ENCODE measurements at places on chromosomes 6 and 20.
A peak's percentile ranks its signal among the peaks of the same experiment; 100 is the strongest.

DNA sequence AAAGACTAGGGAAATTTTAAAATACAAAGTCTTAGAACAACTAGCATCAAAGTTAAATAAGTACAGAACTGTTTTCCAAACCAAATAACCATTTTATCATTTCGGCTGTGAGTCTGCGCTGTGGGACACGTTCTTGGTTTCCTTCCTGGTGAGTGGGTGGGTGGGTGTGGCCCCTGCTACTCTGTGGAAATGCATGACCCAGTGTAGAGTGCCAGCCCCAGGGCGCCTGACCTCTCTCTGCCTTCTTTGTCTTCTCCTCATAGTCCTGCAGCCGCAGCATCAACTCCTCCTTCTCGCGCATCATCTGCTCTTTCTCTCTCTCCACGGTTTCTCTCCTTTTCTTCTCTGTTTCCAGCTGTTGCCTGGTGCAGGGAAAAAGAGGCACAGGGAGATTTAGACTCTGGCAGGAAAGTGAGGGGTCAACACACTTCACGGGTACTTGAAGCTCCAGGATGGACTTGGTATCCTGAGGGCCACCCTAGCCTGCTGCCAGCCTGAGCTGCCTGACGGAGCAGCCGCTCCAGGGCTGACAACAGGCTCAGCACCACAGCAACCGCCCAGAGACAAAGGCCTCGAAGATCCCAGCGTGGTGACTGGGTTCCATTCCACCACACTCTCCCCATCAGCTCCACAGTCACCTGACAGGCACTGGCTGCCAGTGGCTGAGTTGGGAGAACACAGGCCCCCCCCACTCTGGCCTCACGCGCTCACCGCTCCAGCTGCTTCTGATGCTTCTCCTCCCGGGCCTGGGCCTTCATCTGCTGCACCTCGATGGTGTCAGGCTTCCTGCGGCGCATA is 48.4 kb downstream of the EZR start:
- no peak for DNase-seq

DNA sequence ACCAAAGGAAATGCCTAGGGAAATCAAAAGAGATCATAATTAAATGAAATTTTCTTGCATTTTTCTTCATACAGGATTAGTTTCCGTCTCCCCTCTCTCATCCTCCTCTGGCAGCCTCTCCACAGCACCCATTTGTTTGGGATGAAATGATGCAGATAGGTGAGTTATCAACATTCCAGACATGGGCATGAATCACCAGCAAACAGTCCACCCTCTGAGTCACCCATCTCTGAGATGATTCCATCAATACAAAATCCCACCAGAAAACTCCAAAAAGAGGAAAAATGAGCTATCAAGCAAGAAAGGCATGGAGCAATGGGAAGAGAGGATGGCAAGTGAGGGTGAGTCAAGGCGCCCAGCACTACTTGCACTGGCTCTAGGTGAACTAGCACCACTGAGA is 11.4 kb downstream of the MC3R start:
- DNase-seq, result no peak

DNA sequence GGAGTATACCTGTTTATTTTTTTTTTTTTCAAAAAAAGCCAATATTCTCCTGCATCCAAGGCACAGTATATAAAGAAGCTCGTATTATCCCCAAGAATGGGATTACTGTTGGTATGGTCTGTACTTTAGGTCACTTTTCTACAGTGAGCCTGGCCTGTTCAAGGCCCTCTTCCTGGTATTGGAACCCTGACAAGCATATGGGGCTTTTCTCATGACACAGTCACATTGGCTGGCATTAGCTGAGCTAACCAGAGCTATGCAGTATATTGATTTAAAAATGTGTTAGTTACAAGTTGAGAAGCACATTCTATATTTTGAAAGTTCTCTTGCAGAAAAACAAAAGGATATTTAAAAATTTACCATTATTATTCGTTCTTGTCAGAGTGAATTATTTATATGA is 48.0 kb downstream of the MCHR2 start:
- DNase-seq, result no peak

DNA sequence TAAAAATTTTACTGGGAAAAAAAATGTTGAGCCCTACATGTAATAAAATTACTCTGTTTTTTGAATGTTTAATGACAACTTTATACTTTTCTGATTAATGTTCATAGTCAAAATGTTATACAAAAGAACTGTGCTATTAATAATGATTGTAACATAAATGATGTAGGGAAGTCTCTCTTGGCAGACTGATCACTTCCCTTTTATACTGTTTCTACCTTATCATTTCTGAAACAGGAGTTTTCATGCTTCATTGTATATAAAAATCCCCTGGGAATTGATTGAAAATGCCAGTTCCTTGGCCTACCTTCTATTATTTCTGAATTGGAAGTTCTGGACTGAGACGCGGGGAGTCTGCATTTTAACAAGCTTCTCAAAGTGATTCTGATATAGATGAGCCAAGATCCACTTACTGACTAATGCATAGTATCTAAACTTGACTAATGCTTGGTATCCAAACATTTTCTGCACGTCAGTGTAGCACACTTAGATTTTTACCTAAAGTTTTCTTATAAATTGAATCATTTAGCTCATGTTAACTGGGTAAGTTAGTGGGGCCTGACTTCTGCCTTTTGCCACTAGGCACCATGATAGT is 7.2 kb upstream of the HDAC2 start:
- DNase-seq, result no peak

DNA sequence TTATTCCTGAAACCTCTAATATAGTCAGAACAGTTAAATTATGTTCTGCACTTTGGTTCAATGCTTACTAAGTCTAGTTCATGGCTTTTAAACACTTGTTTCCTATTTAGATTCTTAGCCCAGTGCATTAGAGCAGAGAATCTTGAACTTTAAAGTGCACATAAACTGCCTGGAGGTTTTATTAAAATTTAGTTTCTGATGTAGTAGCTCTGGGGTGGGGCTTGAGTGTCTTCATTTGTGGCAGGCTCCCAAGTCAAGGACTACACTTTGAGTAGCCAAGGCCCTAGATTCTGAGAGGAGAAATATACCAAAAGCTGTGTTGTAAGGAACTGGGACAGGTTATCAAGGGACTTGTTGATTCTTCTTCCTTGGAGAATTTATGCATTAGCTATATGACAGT is 1604.2 kb downstream of the KHDRBS2 start:
- no peak for DNase-seq

DNA sequence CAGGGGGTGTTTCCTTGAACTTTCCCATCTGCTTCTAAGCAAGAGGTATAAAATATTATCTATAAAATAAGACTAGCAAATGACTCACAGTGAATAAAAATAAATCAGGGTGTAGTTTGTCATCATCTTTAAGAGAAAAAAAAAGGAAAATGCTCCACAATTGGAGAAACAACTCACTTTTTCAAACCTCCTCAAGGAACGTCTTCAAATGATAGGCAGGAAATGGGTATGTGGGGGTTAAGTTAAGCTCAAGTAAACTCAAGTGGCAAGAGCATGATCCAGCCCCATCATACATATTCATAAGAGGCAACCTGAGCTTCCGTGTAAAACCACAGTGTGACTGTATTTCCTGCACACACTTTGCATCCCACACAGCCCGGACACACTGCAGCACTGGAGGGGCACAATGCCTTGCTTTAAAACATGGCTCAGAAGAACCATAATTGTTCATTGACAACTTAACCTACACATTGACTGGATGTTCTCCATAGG is 58.5 kb upstream of the CEP85L start:
- peak; percentile 80 for DNase-seq

DNA sequence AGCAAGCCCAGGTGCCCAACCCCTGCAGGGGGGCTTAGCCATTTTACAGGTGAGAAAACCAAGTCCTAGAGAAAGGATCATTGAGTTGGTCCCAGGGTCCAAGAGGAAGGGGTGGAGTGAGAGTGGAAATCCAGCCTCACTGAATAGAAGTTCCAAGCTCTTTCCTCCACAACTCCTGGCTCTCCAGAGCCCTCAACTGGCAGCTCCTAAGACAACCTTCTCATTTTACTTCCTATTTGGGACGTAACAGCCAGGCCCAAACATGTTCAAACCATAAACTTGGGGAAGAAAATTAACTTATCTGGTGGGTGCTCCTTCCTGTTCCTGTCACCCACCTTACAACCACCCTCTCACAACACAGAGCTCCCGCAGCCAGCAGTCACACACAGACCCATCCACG is 57.9 kb downstream of the PRND start:
- DNase-seq, result no peak

DNA sequence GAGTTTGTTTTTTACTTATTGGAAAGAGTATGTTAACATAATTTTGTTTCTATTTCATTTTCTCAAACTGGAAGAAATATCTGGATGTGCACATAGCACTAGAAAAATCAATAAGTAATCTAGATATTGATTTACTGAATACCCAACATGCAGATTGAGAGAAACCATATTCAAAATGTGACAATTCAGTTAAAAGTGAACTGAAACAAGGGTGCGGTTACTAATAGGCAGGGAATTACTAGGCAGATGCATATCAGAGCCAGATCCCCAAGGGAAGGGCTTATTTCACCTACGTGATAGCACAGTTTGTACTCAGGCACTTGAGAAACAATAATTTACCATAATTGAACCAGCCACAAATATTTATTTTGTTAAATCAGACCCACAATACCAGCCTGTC is 493.1 kb upstream of the FLRT3 start:
- DNase-seq, result no peak

GRCh38 chr6:39100358-39100757 is 14.6 kb downstream of the SAYSD1 start:
- no peak for DNase-seq
